ENCODE measurements at places on chromosomes 6 and 20. TPM values are rescaled to one million over a fixed set of nuclear protein-coding genes. Genes with fewer than 3 reads are reported as not detected.

DNA sequence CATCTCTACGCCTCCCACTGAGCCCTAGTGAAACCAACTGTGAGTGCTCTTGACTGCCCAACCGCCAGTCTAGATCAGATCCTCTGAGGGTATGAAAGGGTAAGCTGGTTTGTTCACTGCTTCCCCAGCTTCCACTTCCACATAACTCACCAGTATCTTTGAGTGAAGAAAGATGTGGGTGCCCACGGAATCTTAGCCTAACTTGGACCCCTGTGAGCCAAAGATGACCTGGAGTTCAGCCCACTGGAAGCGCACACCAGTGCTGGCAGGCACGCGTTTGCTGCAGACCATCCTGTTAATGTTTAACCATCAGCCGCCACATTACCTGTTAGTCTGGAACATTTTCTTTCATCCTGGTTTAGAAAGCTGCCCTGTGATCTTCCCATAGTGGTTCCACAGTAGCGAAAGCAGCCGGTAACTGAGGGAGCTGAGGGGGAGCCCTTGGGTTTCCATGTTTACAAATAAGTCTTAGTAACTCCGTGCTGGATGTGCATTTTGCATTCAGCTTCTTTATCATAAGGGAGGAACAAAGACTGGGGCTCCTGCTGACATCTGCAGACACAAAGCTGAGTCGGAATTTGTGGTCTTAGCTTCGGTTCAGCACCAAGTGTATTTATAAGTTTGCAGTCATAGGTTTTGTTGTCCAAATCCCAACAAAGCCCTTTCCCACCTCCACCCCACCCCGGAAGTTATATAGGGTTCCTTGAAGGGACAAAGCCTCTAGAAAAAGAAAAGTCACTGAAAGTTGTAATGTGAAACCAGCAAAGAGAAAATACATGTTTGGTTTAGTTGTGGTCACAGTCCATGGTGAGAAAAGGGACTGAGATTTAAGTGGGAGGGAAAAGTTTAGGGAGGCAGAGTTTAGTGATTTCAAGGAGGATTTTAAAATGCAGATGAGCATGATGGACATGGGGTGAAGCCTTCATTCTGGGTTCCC is 71.0 kb downstream of the SSR1 start:
- H3K27ac ChIP-seq: peak overlapping the region; percentile 76
- no peaks in the 10 kb centered on the region for H3K27me3 ChIP-seq
- H3K4me1 ChIP-seq: peaks cover 27% of the 10 kb centered on the region

DNA sequence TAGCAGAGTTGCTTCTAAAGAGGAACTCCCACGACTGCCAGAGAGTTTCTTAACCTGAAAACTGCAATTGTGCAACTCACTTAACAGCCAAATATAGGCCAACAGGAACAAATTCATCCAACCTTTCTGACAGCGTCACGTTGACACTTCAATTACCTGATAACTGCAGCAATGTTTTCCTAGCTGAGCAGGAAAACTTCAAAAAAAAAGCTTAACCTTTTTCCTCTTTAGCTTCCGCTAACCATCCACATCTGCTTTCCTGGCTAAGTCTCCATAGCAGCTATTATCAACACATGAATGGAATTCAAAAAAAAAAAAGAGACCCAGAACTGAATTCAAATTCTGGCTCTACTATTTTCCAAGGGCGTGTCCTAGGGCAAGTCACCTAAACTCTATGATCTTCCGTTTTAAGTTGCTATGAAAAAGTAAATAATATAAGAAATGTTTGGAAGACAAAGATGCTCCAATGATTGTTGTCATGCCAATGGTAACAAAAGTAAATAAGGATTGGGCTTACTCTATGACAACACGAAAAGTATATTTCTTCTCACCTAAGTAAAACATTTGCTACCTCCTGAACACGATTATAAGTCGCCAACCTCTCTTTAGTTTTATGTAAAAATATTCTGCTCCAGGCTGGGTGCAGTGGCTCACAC is 524.6 kb upstream of the JARID2 start:
- H3K36me3 ChIP-seq: no peaks in the 10 kb centered on the region
- H3K27ac ChIP-seq: no peak overlapping the region
- no peaks in the 10 kb centered on the region for H3K27me3 ChIP-seq
- no peak for DNase-seq

Gene CNR1
- total RNA-seq: 6.5 TPM

Gene GFRAL
- not detected for total RNA-seq

Gene DLK2
- total RNA-seq: not detected

DNA sequence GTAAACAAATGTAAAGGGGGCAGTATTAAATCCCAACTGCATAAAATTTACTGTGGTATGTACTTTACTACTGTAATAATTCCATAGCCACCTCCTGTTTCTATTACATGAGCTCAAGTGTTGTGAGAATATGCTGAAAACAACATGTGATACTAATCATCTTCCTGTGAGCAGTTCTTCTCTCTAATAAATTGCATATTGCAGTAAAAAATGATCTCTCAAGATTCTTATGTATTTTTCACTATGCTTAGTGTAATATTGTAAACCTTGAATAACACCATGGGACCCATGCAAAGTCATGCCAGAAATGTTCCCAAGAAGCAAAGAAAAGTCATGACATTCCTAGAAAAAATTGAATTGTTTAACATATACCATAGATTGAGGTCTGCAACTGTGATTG is 133.0 kb upstream of the ATXN1 start:
- H3K36me3 ChIP-seq: no peaks in the 10 kb centered on the region
- H3K4me1 ChIP-seq: no peaks in the 10 kb centered on the region

DNA sequence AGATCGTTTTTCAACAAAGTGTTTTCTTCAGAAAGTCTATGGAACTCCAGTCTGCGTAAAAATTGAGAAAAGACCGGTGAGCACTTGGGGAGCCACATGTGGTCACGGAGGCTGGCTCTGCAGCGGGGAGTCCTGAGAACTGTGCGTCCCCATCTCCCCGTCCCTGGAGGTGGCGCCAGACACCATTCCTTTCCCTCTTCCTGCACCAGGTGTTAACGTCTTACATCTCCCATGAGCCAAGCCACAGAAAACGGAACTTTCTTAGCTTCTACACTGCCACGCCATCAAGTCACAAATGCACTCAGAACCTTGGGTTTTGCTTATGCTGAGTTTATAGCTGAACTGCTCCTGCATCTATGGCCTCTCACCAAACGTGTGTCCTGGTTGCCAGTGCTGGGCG is 62.6 kb downstream of the GINS1 start:
- H3K27me3 ChIP-seq: no peaks in the 10 kb centered on the region
- no peak overlapping the region for H3K4me3 ChIP-seq
- no peak overlapping the region for H3K27ac ChIP-seq
- H3K36me3 ChIP-seq: no peaks in the 10 kb centered on the region
- peak; percentile 49 for DNase-seq
- no peaks in the 10 kb centered on the region for H3K4me1 ChIP-seq

DNA sequence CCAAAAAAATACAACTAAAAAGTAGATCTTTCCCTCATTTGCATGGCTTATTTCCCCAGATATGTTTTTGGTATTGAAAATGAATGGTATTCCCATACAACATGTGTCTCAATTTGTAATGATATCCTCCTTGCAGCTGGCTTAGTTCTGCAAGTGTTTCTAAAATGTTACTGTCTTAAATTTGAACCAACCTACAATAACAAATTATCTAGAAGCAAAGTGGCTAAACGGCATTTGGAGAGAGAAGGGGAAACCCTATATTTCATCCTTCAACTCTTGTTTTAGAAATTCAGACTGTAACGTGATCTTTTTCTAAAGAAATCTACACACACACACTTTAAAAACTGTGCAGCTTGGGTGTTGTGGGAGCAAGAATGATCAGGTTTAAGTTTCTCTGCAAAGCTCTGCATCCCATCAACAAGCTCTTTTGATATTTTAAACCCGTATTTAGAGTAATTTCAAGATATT is 153.0 kb downstream of the SOBP start:
- H3K4me1 ChIP-seq: no peaks in the 10 kb centered on the region
- no peaks in the 10 kb centered on the region for H3K27me3 ChIP-seq
- no peak overlapping the region for H3K27ac ChIP-seq
- DNase-seq: no peak

Gene GPSM3
- 7.5 TPM for total RNA-seq

- no peak overlapping the region for H3K4me3 ChIP-seq
- H3K27me3 ChIP-seq: no peaks in the 10 kb centered on the region
- peaks cover 4% of the 10 kb centered on the region for H3K4me1 ChIP-seq
- DNase-seq: peak; percentile 27
- peak overlapping the region; percentile 12 for H3K27ac ChIP-seq
- H3K36me3 ChIP-seq: no peaks in the 10 kb centered on the region
Measured at GRCh38 chr6:140062043-140063020, 687.9 kb upstream of the CITED2 start.

DNA sequence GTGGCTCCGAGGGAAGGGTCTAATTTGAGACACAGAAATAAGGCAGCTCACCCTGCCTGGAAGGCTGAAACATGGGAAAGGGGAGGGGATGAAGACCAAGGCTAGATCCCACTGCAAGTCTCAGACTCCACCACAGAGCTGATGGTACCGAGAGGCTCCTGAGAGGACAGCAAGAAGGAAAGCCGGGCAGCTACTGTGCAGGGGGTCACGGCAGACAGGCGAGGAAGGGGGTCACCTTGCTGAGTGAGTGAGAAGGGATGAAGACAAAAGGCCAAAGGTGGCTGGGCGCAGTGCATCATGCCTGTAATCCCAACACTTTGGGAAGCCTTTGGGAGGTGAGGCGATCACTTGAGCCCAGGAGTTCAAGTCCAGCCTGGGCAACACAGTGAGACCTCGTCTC is 100.7 kb downstream of the ATP9A start:
- no peaks in the 10 kb centered on the region for H3K36me3 ChIP-seq
- H3K4me3 ChIP-seq: no peak overlapping the region
- no peak overlapping the region for H3K27ac ChIP-seq
- DNase-seq: no peak
- no peaks in the 10 kb centered on the region for H3K27me3 ChIP-seq

GRCh38 chr6:107491138-107491609 is 1.3 kb downstream of the SOBP start:
- DNase-seq: peak; percentile 55
- H3K4me1 ChIP-seq: peaks cover 7% of the 10 kb centered on the region
- H3K36me3 ChIP-seq: no peaks in the 10 kb centered on the region
- peaks cover 67% of the 10 kb centered on the region for H3K27me3 ChIP-seq

DNA sequence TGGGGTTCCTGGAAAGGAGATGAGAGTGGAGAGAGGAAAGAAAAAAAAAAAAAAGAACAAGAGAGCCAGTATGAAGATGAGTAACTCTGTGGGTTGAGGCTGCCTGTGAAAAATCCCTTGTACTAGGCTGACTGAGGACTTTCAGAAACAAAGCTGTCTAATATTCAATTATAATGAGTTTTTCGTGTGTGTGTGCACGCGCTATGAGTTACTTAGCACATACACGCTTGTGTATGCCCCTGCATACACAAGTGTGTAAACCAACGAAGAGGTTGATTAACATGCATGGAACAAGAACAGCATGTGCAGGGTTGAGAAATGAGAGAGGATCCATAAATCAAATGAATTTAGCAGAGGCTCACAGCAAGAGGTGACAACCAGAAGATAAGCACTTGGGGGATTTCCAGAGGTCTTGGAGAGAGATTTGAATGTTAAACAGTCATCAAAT is 4.8 kb upstream of the RBPJL start:
- H3K4me1 ChIP-seq: no peaks in the 10 kb centered on the region
- no peaks in the 10 kb centered on the region for H3K36me3 ChIP-seq
- no peak overlapping the region for H3K4me3 ChIP-seq
- H3K27ac ChIP-seq: no peak overlapping the region
- H3K27me3 ChIP-seq: peaks cover 32% of the 10 kb centered on the region

DNA sequence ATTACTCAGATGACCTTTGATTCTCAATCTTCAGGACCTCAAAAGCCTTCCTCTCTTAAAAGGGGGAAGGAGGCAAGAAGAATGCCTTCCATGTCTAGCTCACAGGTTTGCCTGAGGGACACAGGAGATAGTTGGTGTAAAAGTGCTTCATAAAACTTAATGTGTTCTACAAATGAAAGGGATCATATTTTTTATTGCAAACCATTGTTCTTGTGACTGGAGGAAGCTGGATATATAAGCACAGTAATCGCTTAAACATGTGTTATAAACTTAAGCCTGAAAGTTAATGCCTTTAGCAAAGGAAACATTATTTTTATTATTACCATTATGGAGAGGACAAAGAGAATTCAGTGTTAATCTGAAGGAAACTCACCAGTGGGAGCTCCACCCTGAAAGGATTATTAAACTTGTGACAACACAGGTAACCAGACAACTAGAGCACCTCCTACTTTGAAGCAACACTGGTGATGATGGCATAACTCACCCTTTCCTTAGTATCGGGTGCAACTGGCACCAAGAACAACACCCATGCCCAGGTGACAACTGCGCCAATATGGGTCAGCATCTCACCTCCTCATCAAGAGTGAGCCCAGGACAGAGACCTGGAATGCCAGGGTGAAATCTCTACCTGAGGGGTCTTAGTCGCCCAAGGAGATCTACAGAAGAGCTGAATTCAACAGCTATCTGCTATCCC is 288.7 kb upstream of the PRDM1 start:
- no peak for DNase-seq
- H3K36me3 ChIP-seq: no peaks in the 10 kb centered on the region
- no peaks in the 10 kb centered on the region for H3K4me1 ChIP-seq
- no peak overlapping the region for H3K4me3 ChIP-seq
- H3K27me3 ChIP-seq: no peaks in the 10 kb centered on the region
- peak overlapping the region; percentile 44 for H3K27ac ChIP-seq

- H3K4me1 ChIP-seq: peaks cover 18% of the 10 kb centered on the region
- H3K27ac ChIP-seq: no peak overlapping the region
- no peaks in the 10 kb centered on the region for H3K36me3 ChIP-seq
Measured at GRCh38 chr6:131036601-131037000, 26.4 kb downstream of the EPB41L2 start.

Gene CCN6
- not detected for total RNA-seq

- no peak overlapping the region for H3K27ac ChIP-seq
- DNase-seq: no peak
- no peaks in the 10 kb centered on the region for H3K36me3 ChIP-seq
- H3K4me3 ChIP-seq: no peak overlapping the region
Measured at GRCh38 chr6:73264446-73264845, 1.4 kb upstream of the KHDC1 start.

- H3K4me1 ChIP-seq: no peaks in the 10 kb centered on the region
- no peaks in the 10 kb centered on the region for H3K27me3 ChIP-seq
- no peaks in the 10 kb centered on the region for H3K36me3 ChIP-seq
Measured at GRCh38 chr6:19137505-19137904, 699.7 kb upstream of the ID4 start.

DNA sequence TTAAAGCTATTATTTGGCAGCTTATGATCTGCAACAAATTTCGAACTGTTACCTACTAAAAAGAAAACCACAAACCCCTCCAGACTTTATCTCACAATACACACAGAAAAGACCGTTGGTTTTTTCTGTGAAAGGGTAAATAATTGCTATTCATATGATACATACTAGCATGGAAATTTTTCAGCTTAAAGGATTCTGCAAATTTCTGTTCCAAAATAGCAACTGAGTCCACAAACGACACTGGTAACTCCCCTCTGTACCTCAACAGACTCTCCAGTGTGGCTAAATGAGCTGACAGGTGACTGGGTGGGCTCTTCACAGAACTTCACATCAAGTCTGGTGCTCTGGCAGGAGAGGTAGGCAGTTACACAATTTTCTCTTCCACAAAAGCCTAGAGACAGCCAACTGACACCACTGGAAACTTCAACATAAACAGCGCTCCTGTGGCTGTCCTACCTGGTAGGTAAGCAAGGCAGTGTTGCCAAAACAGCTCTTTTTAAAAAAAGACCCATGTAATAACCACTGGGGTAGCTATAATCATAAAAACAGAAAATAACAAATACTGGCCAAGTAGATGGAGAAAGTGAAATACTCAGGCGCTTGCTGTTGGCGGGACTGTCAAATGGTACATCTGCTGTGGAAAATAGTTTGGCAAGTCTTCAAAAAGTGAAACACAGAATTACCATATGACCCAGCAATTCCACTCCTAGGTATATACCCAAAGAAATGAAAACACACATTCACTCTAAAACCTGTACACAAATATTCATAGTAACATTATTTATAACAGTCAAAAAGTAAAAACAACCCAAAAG is 37.8 kb downstream of the ELOVL5 start:
- no peak overlapping the region for H3K27ac ChIP-seq
- no peaks in the 10 kb centered on the region for H3K27me3 ChIP-seq
- DNase-seq: no peak
- no peaks in the 10 kb centered on the region for H3K36me3 ChIP-seq
- peaks cover 53% of the 10 kb centered on the region for H3K4me1 ChIP-seq
- H3K4me3 ChIP-seq: no peak overlapping the region
